ENCODE measurements at places on chromosomes 6 and 20.

GRCh38 chr6:157800420-157801237 is 22.4 kb upstream of the SNX9 start:
- DNase-seq = no peak

- no peak for DNase-seq
These were observed 1.5 kb upstream of the TMEM200A start for GRCh38 chr6:130364224-130364780.

DNA sequence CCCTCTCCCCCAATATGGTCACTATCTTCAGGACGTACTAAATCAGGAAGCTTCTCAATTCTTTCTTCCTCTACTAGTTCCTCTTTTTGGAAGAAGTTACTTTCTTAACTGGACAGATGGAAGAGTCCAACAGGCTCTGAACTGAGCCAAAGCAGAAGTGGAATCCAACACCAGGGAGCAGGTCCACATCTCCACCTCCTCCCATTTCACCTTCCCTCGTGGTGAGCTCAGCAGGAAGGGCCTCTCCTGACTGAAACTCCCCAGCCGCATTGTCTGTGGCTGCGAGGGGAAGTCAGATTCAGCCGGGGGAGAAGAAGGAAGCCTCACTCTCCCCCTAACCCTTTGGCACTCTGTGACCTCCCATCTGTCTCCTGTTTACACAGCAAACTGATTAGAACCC is 63.8 kb upstream of the UST start:
- no peak for DNase-seq

GRCh38 chr6:130903602-130904001 is 76.4 kb downstream of the SMLR1 start:
- no peak for DNase-seq

- no peak for DNase-seq
These were observed 78.7 kb upstream of the AFDN start for GRCh38 chr6:167748046-167748445.

DNA sequence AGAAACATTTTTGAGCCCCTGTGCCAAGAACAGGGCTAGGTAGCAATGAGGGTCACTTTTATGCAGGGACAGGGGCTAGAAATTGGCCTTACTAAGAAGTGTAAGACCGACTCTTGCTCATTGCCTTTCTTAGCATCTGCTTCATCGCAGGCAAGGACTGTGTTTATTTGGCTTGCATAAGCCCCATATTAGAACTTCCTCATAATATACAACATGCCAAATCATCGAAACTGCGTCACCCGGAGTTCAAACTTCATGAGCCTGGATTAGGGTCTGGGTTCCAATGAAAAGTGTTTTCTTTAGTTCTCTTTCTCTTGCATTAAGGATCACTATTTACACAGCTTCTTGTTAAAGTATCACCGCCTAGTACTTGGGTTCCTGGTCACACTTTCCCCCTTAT is 977 bp upstream of the SMAP1 start:
- DNase-seq = no peak

DNA sequence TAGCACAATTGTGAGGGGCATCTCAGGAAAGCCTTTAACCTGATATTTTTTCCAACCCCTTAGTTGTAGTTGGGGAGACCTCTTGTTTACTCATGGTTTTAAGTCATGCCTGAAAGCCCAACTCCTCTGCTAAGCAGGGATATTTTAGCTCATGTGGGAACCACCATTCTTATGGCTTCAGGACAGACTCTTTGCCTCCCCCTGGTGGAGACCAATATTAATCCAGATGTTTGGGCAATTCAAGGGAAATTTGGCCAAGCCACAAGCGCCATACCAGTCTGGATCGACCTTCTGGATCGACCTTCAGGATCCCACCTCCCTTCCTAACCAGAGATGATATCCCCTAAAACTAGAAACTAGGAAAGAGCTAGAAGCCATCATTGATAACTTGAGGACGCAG is 211.2 kb downstream of the C6orf118 start:
- DNase-seq = no peak

DNA sequence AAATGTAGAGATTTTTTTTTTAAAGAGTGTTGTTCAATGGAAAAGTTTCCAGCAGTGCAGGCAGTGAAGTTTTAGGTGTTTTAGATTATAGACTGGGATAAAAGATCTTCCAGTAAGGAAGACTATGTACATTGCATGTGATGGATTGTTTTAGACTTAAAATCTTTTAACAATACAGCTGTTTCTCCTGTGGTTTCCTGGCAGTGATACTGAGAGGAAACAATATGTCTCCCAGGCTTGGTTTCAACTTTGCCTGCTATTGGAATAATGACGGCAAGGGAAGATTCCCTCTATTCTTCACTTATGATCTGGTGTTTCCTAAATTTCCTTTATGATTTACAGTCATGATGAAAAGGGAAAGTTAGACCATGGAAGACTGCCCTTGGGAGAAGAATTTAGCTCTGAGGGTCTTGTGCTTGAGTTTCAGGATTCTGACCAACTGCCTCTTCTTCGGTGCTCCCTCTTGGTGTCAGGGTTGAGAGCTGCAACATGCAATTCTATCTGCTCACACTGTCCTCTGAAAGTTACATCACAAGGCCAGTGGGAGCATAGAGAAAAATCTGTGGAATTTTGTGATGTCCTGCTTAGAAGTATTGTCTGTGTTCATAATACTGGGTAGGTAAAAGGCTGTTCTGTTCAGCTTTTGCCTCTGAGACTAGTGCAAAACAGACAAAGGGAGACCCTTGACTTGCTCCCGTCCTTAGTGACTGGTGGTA is 262.8 kb upstream of the MAN1A1 start:
- no peak for DNase-seq

DNA sequence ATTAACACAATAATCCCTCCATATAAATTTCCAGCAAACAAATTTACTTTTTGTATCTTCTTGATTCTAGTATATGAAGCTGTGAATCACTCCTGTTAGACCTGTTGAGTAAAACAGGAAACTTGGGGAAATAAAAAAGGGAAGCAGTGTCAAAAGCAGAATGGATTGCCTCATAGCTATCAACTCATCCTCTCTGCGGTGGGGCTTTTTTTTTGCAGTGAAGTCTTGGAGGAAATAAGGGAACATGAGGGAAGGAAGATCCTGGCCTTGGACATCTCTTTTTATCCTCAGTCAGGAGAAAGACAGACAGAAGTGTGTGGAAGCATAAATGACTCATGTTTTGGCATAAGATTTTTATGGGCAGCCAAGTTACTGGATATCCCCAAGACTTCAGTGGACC is 332.5 kb downstream of the TFAP2A start:
- DNase-seq = no peak

- no peak for DNase-seq
These were observed 57.5 kb upstream of the NFATC2 start for GRCh38 chr20:51600016-51600420.

GRCh38 chr6:20028143-20028542 is 184.1 kb downstream of the MBOAT1 start:
- no peak for DNase-seq

- no peak for DNase-seq
These were observed 29.8 kb downstream of the PSMB9 start for GRCh38 chr6:32883789-32884188.

DNA sequence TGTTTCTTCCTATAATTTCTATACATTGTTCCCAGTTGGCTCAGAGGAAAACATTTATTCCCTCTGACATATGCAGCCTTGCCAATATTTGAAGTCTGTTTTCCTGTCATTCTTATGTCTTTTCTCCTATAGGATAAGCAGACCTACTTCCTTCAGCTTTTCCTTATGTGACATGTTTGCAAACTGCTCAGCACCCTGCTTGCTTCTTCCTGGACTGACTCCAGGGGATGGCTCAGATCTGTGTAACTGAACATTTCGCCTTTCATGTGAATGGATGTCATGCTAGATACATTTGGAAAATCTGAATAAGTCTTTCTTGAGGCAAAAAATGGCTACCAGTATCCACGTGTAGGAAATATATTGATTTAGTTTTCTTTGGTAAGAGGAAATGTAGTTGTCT is 113.2 kb downstream of the CARMIL1 start:
- DNase-seq = no peak

GRCh38 chr6:70415247-70415646 is 1.9 kb downstream of the FAM135A start:
- no peak for DNase-seq

GRCh38 chr20:51749674-51750036 is 18.5 kb downstream of the ATP9A start:
- no peak for DNase-seq

DNA sequence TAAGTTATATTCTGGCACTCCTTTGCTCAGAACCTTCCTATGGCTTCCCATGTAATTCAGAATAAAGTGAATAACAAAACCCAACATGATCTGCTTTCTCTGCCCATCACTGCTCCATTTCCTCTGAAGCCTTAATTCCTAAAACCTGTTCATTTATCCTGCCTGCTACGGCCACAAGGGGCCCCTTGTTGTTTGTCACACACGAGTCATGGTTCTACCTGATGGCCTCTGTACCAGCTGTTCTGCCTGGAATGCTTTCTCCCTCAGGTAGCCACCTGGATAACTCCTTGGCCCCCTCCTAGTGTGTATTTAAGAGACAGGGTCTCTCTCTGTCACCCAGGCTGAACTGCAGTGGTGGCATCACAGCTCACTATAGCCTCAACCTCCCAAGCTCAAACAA is 26.8 kb downstream of the ERGIC3 start:
- DNase-seq = no peak

- no peak for DNase-seq
These were observed 26.2 kb upstream of the SRF start for GRCh38 chr6:43144879-43145278.

- no peak for DNase-seq
These were observed 122.9 kb upstream of the SLC22A23 start for GRCh38 chr6:3579652-3580175.

DNA sequence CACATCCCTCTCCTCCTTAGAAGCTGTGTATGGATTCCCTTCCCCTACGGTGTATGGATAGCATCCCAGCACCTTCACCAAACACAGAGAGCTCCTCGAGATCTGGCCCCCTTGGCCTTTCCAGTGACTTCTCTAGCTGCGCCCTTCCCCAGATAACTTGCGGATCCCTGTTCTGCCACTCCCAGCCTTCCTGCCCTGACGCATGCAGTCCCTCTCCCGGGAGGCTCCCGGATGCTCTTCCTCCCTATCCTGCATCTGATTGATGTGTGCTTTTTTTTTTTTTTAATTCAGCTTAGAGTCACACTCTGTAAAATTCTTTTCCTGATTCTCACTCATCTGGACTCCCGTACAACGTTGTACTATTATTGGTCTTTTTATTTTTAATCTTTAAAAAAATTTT is 44.8 kb downstream of the GCNT2 start:
- DNase-seq = no peak

DNA sequence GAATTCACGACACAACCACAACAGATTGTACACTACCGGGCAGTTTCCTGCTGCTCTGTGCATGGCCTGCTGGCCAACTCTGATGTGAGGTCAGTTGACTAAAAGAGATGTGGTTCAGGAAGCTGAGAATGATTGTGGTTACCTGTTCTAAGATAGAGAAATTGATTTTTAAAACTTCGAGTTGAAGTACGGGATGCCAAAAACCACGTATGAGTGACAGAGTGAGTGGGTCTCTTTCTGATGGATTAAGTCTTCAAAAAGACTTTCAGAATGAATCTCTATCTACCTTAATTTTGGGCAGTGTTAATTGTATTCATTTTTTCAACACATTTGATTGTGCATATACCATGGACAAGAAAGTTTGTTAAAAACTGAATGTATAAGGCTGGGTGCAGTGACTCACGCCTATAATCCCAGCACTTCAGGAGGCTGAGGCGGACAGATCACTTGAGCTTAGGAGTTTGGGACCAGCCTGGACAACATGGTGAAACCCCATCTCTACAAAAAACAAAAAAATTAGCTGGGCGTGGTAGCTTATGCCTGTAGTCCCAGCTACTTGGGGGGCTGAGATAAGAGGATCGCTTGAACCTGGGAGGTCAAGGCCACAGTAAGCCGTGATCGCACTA is 121.2 kb downstream of the SGK1 start:
- no peak for DNase-seq

DNA sequence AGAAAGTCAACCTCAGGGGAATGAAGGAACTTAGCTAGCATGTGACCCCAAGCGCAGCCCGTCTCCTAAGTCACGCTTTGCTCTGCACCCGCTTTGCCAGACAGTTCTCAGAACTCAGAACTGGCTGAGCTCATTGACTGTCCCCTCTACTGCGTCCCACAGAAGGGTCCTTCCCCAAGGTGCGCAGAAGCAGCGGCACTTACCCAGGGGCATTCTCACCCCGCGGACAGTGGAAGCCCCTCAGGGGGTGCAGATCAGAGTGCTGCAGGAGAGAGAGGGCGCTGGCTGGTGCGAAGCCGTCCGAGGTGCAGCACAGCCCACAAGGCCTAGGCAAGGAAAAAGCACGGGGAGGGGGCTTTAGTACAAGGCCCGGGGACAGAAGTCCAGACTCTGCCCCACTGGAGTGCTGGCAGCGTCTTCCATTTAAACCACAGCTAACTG is 807 bp downstream of the SNHG17 start:
- no peak for DNase-seq

DNA sequence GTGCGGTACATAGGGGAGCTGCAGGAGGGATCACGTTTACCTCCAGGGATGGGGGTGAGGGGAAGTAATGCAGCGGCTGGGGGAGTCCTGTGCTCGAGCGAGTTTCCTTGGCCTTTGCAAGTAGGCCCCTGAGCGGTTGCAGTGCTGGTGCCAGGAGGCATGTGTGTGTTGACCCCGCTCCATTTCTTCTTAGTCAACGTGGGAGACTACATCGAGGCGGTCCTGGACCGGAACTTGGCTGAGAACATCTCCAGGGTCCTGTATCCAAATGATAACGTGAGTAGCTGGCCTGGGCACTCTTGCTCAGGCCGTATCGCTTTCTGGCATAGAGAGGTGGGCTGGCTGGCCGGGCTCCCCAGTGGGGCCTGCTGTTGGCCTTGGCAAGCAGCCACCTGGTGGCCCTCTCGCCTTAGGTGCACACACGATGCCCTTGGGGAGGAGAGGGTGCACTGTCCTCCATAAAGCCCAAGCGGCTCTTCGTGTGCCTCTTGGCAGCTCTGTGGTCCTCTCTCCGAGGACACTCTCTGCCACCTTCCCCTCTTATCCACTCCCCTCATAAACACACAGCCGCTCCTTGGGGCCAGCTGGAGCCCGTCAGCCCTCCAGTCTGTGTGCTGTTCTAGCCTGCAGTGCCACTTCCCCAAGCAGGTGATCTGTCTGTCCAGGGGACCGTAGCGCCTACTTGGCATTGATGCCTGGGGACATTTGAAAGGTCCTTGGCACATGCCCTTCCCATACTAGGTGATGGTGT is 29.3 kb downstream of the PYGB start:
- DNase-seq = no peak

DNA sequence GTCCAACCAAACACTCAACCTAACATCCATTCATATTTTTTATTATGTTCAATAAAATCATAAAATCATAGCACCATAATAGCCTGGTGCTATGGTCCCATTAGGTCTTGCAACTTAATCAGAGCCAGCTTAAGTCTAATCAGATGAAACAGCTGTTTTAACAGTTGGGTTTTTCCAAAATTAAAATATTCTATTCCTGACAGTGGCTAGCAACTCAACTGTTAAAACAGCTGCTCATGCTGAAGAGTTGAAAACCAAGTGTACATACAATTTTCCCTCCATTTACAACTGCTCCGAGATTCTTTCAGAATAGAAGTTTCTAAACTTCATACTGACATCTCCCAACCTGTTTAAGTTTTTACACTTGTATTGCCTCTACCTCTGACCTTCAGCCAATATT is 89.5 kb downstream of the UBE3D start:
- no peak for DNase-seq

GRCh38 chr6:1162367-1163275 is 149.3 kb upstream of the FOXQ1 start:
- DNase-seq = no peak

- no peak for DNase-seq
These were observed 96.0 kb upstream of the CNKSR3 start for GRCh38 chr6:154606457-154606856.

- DNase-seq = no peak
These were observed 57.9 kb downstream of the HIVEP1 start for GRCh38 chr6:12069891-12070529.

- DNase-seq = no peak
These were observed 271.3 kb downstream of the ESR1 start for GRCh38 chr6:152078804-152079203.

All from renal cortex interstitium (tissue), 15 donors.